Stimulated activated CD8-positive, alpha-beta memory T cell treated with anti-CD3 and anti-CD28 coated beads, Interleukin-15, amount 100 ng/mL, for 1 hour (primary cell): ENCODE measurements at places on chromosomes 2 and 18.

DNA sequence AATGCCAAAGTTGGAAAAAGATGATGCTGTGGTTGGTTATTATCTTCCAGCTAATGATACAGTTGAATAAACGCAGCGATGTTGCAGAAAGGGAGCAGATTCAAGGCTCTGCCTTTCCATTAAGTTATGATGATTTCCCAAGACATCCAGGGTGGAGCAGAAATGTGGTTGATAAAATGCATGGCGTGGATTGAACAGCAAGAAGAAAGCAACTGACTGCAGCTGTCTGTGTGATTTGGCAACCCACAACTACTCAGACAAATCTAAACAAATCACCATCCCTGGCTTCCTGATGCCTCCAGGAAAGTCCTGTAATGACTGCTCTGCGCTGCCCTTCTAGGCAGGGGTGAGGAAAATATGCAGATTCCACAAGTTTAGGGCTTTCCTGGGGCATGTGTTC, 166.3 kb downstream of the NRP2 start:
- no peak for DNase-seq

DNA sequence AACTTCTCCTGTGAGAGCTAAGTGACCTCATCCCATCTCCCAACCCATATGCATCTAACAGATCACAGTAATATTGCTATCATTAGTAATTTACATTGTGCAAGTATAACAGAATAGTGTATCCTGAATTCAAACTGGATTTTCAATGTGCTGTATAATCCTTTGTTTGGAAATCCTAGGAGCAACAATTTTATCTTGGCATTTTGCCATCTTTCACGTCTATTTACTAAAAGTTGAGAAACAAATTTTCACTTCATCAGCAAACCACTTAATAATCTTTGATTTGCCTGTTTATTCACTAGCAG, 3.8 kb downstream of the HNRNPLL start:
- DNase-seq, result no peak

DNA sequence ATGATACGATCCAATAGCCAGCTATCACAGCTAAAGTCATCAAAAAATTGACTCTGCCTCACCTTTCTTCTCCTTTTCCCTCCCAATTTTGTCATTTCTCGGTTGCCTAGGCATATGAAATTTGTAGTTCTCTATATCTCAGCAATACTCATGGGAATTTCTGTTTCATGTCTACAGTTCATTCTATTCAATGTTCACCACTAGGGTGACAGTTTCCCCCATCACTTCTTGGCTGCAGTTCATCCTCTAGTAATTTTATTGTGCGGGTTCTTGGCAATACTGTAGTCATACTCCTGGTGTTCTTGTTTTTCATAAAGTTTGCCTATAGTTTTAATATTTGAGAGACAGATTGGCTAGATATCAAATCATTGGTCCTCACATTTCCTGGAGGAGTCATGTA, 872.2 kb upstream of the ID2 start:
- DNase-seq, result no peak

DNA sequence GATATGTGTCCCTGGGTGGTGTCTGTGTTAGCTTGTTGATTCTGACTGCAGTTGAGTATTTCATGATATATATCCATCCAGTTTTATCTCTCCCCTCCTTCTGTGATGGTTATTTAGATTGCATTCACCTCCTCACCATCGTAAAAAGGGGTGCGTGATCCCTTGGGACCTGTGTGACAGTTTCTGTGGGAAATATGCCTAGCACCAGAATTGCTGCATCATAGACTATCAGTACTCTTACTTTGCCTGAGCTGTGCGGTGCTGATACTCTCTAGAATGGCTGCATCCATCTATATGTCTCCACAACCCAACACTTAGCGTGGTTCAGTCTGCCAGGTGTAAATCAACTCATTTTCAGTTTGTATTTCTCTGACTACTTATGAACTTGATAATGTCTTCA, 34.3 kb downstream of the PKP4 start:
- no peak for DNase-seq

- no peak for DNase-seq
Measured at GRCh38 chr2:8606226-8606625, 75.6 kb upstream of the ID2 start.
